ENCODE measurements at places on chromosomes 2 and 18.

DNA sequence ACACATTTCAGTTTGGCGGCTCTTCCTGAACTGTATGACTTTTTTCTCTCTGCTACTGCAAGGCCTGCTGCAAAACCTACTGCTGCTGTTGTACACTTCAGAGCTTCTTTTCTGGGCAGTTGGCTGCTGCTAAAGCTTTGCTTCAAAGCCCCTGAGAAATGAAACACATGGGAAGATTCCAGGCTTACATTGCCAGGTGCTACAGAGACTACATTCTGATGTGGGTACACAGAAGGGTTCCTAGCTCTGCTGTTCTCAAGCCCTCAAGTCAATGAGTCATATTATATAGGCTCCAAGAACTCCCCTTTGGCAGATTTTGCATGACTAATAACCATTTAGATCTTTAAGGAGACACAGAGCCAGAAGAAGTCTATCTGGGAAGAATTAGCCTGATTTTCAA is 12.9 kb upstream of the PGAP1 start:
- no peak for DNase-seq

- DNase-seq = no peak
Observed at GRCh38 chr2:231940795-231941194, 14.6 kb upstream of the NPPC start.

DNA sequence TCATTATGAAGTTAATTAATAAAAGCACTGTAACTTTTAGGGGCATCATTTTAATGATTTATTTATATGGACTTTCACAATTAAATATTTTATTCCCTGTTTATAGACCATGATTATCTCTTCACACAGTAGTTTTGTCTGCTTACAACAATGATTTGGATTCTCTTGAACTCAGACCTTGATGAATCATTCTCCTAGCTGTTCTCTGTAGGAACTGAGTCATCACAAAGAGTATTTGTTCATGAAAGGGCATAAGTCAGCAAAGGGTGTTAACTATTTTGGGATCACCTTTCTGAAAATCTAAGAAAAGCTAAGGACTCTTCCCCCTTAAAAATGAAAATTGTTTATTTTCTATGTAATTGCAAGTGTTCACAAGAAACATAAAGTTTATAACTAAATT is 461.1 kb upstream of the UBE2E3 start:
- DNase-seq = no peak

GRCh38 chr2:19299522-19299921 is 58.9 kb downstream of the OSR1 start:
- no peak for DNase-seq

DNA sequence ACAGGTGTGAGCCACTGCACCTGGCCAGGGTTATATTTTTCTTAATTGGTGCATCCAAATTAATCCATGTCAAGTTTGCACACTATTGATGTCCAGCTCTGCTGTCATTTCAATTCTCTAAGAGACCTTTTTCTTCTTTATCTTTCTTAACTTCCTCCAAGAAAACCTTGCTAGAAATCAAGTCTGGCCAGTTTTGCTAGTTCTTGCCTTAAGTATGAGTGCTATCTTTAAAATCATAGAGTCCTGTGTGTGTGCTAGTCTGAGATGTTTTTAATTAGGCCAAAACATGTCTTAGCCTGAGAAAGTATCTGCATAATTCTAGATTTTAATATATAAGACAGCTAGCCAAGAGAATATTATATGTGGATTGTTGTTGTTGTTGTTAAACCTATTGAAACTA is 56.2 kb upstream of the SLC39A10 start:
- DNase-seq = no peak

DNA sequence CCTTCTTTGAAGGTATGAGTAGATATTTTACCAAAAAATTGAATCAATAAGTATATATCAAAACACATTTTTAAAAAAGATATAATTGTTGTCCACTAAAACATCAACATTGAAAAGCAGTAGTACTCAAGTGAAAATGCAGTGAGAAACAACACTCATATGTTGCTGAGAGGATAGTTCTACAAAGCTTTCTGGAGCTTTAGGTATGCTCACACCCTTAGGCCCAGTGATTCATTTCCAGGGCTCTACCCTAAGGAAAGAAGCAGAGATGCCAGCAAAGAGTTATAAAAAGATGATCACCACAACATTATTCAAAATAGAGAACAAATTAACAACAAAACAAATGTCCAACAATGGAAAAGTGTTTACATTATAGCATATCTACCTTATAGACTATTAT is 197.3 kb upstream of the CCDC150 start:
- DNase-seq = no peak

- no peak for DNase-seq
Observed at GRCh38 chr2:45130736-45131135, 121.5 kb upstream of the SIX2 start.

DNA sequence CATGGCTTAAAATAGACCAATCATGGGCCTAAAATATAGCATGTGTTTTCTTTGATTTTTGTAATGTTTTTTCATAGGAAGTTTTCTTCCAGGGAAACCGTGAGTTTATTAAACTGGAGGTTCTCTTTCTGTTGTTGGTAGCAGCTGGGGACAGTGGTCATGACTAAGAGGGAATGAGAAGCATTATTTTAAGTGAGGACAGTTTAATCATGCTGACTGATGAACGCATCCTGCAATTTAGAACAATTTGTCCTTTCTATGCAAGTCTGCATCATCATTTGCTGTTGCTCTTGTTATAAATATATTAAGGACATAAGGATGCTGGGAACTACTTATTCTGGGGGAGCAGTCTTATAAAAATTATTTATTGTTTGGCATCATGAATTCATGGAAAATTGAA is 51.2 kb downstream of the CAVIN2 start:
- no peak for DNase-seq

DNA sequence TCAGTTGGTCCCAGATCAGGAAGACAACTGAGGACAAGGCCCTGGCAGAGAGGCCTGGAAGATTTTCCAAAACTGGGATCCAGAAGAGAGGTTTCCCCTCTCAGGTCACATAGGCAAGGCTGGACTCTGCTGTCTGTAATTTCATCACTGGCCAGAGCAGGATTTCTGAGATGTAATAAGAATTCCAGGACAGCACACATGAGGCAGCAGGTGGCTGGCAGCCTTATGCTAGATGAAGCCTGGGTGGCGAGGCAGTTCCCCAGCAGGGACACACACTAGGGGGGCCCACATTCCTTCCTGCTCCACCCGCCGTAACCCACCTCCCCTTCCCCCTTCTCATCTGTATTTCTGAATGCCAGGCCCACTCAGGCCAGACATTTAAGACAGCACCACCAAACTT is 98.6 kb downstream of the HNRNPLL start:
- DNase-seq = no peak

- DNase-seq = no peak
Observed at GRCh38 chr18:54030434-54030833, 194.0 kb downstream of the MBD2 start.

GRCh38 chr18:2559249-2559648 is 12.1 kb downstream of the METTL4 start:
- DNase-seq = no peak

- DNase-seq = no peak
Observed at GRCh38 chr2:20539776-20540586, 93.1 kb downstream of the RHOB start.

DNA sequence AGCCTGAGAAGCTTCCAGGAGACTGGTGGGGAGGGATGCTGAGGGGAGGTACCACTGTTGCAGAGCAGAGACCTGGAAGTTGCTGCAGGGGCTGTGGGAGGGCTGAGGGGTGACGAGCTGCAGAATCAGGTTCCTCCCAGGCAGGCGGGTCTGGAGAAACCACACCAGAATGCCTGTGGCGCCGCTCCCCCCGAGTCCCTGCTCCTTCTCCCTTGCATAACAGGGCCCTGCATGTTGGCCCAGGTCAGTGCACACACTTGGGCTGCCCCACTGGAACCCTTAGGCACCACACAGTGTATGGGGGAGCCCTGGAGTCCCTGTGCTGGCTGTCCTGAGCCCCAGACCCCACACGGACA is 60.4 kb downstream of the ARL4C start:
- DNase-seq = no peak

DNA sequence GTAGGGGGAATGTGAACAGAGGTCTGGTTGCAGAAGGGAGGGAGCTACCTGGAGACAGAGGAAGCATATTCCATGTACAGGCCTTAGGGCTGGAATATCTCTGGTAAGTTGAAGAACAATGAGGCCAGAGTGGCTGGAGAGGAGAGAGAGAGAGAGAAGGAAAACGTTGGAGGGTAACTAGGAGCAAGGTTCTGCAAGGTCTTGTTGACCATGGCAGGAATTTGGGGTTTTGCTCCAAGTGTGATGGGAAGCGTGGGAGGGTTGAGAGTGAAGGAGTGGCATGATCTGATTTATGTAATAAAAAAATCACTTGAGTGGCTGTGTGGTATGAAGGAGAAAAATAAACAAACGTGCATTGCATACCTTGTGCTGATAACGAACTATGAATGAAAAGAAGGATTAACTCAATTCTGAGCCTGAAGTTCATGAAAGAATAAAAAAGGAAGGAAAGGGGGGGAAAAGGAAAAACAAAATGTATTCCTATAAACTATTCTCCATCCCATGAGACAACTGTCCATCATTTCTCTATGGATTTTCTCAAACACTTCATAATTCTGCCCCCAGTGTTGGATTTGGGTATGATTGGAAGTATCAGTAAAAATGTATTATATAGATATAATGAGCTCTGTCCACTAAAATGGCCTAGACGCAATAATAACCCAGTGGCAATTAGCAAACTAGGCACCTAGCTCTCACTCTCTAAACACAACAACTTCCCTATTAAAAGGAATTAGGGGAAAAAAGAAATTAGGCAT is 59.7 kb upstream of the PMAIP1 start:
- no peak for DNase-seq

DNA sequence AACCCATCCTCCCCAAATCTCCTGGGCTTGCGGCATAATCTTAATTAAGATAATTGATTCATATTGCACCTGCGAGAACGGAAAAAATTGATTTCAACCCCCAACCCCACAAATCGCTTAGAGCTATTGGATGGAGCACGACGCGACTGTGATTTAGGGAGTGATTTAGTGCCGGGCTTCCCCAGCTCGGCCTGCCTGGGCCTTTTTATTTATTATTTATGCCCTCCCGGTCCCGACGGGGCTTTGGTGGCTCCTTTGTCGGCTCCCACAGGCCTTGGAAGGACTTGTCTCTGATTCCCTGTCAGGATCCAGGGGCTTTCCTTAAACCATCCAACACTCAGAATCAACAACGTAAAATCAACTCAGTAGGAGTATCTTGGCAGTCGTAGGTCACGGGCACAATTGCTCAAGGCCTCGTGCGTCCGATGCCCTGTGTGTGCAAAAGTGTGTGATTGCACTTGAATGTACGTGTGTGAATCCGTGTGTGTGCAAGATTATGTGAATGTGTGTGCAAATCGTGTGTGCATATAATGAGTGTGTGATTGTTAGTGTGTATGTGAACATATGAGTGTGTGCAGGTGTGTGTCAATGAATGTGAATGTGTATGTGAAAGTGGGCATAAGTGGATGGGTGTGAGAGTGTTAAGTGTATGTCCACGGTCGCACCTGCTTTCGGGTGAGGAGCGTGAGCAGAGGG is 4.3 kb upstream of the NEUROD1 start:
- DNase-seq = no peak

DNA sequence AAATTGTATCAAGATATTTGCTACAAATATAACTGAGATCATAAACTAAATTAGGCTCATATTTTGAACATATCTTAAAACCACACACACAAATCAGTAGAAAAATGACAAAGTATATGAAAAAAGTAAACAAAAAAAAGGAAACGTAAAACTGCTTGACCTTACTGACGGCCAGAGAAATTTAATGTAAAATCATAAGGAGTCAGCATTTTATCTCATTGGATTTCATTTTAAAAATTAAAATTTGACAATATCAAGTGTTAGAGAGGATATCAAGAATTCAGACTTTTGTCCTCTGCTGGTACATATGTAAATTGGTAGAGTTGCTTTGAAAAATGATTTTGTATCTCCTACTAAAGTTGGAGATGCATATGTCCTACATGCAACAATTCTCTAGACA is 209.2 kb upstream of the ZC3H15 start:
- no peak for DNase-seq

- no peak for DNase-seq
Observed at GRCh38 chr2:179818546-179818945, 42.9 kb downstream of the ZNF385B start.

- DNase-seq = no peak
Observed at GRCh38 chr2:160384791-160385190, 108.8 kb downstream of the RBMS1 start.

- no peak for DNase-seq
Observed at GRCh38 chr2:134713606-134714005, 5.2 kb downstream of the TMEM163 start.

GRCh38 chr2:119758881-119759450 is 756 bp upstream of the PTPN4 start:
- no peak for DNase-seq
